ENCODE measurements at places on chromosomes 6 and 20.

DNA sequence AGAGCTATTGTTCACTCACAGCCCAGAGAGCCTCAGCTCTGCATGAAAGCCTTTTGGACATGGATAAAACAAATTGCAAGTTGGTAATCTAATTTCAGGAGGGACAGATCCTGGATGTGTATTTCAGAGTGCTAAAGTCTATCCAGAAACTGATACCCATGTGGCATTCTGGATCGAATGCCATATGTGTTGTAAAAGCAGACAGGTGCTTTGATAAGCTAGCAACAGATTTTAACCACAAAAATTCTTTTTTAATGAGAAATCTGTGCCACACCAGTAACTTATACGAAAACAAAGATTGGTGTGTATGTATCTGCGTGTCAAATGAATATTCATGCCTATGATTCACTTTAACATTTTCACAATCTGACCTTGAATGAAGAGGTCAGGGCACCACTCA lies 936.6 kb upstream of the MAP3K7 start:
- no peak for DNase-seq

DNA sequence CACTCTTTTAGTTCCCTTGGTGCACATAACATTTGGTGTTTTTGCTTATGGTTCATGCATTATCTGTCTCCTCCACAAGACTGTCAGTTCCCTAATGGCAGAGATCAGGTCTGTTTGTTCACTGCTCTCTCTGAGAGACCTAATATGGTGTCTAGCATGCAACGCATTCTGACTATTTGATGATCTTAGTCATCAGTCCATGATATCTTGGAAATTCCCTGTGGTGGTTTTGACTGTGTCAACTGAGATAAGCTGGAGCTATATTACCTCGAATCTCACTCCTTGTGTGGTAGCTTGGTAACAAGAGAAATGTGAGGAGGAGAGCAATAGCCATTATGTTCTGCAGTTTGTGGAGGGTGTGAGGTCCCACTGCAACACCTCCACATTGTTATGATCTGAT lies 229.8 kb downstream of the FRK start:
- no peak for DNase-seq

- DNase-seq, result peak; percentile 80
Measured at GRCh38 chr20:33401184-33401920, at the start of gene CDK5RAP1. CDK5RAP1 (minus strand) TSS chr20:33401519; CDS start chr20:33397064, 4,455 bp downstream.

- no peak for DNase-seq
Measured at GRCh38 chr6:135655055-135655454, 157.5 kb upstream of the AHI1 start.

GRCh38 chr6:55199239-55199638 lies 24.9 kb downstream of the HCRTR2 start:
- no peak for DNase-seq
